DMS 273 treated with DMSO at 0.1 percent for 48 hours (cell line): ENCODE measurements at places on chromosomes 3 and 15.
A peak's percentile ranks its signal among the peaks of the same experiment; 100 is the strongest.

GRCh38 chr15:70164910-70165715 is 67.4 kb upstream of the TLE3 start:
- DNase-seq: no peak

DNA sequence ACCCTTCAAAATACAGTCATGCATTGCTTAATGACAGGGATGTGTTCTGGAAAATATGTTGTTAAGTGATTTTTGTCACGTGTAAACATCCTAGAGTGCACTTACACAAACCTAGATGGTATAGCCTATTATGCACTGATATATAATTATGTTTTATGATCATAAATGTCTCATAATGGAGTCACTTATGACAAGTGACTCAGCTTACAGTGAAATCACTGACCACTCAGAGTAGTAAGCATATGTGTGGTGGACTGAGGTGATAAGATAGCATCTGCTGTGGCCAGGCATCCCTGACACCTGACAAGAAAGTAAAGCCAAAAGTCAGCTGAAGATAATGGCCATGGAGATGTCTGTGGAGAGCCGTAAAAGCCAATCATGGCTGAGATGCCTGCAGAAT is 5.4 kb downstream of the ACAD11 start:
- no peak for DNase-seq

DNA sequence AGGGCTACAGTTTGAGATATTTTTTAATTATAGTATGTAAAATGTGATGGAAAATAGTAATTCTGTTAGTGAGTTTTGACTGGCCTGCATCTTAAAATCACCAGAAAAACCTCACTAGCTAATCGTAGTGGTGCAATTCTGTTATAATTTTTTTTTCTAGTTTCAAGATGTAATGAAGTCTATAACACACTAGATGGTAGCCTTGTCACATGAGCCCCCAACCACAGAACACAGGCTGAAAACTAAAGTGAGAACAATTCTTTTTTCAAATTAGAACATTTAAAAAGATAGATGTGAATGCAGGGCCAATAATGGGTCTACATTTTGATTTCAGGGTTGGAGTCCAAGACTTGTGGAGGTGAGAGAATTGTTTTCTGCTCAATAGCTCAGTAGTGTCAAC is 83.3 kb upstream of the KCNH8 start:
- DNase-seq: peak; percentile 2

DNA sequence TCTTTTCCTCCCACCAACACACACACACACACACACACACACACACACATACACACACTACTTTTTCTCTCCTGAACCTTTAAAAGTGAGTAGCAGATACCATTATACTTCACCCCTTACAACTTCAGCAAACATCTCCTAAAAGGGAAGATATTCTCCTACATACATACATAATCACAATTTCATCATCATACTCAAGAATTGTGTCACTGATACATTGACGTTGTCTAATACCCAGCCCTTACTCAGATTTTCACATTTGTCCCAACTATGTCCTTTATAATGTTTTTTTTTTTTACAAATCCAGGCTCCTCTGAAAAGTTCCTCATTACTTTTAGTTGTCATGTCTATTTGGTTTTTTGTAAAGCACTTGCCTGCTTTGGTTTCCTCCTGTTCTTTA is 18.5 kb downstream of the ABHD6 start:
- no peak for DNase-seq

- no peak for DNase-seq
These were observed 107.0 kb downstream of the ALCAM start for GRCh38 chr3:105473521-105474223.

GRCh38 chr3:176926034-176926433 is 271.2 kb downstream of the TBL1XR1 start:
- no peak for DNase-seq

GRCh38 chr15:59160880-59161593 is 45.6 kb upstream of the LDHAL6B start:
- no peak for DNase-seq

GRCh38 chr3:127428344-127428997 is 140.6 kb upstream of the PRR20G start:
- DNase-seq: peak; percentile 54

DNA sequence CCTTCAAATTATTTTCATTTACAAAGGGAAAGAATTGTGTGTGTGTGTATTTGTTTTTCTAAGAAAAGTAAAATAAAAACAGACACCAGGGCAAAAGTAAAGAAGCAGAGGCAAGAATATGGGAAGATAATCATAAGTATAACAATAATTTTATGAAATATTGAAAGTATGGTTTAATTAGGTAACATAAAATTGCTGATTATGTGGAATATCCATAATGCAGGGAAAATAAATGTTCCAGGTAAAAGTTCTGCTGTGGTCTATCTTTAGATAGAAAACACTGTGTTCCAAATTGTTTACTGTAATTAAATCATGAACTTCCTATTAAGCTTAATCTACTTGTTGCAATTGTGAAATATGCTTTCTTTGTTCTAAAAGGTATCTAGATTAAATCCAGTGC is 25.7 kb upstream of the KCNMB2 start:
- DNase-seq: no peak

DNA sequence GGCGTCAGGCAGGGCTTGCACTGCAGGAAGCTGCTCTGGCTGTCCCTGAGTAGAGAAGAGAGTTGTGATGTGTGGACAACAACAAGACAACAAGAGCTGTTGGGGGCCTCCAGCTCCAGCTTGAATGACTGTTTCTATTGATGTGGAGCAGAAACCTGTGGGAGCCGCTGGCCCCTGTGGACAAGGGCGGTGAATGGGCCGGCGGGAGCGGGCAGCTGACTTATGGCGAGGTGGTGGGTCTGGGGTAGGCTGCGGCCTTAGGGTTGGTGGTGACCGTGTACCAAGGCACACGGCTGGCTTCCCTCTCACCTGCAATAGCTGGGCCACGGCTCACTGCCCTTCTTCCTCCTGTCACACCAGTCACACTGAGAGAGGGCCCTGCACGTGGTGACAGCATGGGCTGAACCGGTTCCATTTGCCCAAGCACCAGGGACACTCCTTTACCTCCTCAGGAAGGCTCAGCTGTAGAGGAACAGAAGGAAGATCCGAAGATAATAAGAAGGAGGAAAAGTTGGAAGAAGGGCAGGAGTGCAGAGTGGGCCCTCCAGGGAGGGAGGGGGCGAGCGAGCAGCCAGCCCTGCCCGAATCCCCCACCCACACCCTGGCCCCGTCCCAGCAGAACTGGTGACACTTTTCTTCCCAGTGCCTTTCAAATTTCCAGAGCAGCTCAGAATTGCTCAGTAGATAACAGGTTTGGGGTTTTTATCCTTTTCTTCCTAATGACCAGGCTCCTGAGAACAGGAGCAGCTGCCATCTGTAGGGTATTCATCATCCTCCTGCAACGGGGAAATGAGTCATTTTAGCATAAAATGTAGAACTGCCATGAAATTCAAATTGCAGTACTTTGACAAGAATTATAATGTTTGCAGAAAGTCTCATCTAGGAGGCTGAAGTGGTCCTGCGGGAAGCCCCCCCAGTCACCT is 136.9 kb downstream of the TJP1 start:
- no peak for DNase-seq

- DNase-seq: no peak
These were observed 16.1 kb downstream of the ZNF106 start for GRCh38 chr15:42474827-42475226.

- DNase-seq: no peak
These were observed 57.1 kb downstream of the FEM1B start for GRCh38 chr15:68334661-68335124.

- no peak for DNase-seq
These were observed 106.5 kb upstream of the ACP3 start for GRCh38 chr3:132210476-132211346.

- DNase-seq: no peak
These were observed 987 bp downstream of the PRTG start for GRCh38 chr15:55741833-55742497.

GRCh38 chr15:50066202-50066601 is 52.8 kb downstream of the ATP8B4 start:
- no peak for DNase-seq

- DNase-seq: no peak
These were observed 260.6 kb downstream of the ARRDC4 start for GRCh38 chr15:98221144-98221543.

- no peak for DNase-seq
These were observed 2.7 kb upstream of the PXK start for GRCh38 chr3:58329922-58330413.

DNA sequence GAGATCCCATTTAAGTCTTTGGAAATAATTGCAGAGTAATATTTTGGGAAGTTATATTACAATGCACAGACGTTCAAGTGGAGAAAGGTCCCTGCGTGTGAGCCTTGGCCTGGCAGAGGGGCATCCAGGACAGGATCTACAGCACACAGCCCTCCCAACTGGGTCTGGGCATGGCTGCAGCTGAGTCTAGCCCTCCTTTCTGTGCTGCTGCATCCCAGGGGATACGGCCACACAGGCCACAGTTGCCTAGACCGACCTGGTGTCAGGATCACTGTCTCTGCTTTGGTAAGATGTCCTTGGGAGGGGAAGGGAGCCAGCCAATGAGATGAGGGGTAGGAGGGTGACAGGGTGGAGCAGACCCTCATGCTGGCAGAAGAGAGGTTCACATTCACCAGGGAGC is 46.1 kb downstream of the APBA2 start:
- DNase-seq: no peak

GRCh38 chr3:81758275-81758674 is 3.2 kb downstream of the GBE1 start:
- DNase-seq: no peak

DNA sequence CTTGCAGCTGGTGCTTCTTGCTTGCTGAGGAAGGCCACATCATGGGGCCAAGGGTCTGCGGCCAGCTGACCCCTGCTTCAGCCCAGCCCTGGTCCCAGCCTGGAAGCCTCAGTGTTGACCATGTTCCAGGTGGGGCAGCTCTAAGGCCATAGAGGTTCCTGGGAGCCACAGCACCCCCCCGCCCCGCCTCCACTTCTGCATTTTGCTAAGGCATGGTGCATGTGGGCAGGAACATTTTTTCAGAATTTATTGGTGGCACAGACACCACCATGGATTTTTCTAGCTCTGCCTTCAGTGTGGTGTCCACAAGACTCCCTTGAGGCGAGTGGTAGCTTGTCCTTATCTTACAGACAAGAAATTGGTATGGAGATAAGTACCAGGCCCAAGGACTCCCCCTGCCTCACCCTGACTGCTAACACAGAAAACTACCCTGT is 1.9 kb upstream of the CHST14 start:
- DNase-seq: no peak

DNA sequence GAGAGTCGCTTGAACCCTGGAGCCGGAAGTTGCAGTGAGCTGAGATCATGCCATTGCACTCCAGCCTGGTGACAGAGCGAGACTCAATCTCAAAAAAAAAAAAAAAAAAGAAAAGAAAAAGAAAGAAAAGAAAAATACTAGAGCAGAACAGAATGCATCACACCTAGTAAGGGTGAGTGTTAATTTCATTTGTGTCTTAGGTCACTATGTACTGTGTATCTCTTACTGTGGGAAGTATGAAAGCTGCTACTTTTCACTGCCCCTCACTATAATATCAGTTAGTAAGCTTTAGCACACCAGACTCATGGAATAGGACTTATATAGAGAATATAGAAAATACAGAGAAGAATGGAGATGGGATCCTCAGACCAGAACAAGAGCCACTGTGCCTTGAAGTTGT is 45.9 kb upstream of the RASA2 start:
- no peak for DNase-seq

DNA sequence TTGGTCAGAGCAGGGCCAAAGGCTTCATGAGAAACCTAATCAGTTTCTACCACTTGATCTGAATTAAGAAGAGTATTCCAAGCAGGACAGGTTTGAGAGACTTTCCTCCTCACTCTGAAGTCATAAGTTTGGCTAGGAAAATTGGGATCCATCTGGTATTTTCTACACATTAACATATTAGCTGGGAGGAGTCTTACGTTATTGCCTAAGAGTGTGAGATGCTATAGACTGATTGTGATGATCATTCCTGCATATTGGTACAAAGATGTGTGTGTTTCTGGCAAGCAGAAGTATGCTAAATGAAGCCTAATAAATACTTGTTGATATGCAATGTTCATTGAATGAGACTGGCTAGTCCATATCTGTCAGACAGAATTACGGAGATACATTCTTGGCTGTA is 73.5 kb upstream of the RASGRP1 start:
- no peak for DNase-seq

DNA sequence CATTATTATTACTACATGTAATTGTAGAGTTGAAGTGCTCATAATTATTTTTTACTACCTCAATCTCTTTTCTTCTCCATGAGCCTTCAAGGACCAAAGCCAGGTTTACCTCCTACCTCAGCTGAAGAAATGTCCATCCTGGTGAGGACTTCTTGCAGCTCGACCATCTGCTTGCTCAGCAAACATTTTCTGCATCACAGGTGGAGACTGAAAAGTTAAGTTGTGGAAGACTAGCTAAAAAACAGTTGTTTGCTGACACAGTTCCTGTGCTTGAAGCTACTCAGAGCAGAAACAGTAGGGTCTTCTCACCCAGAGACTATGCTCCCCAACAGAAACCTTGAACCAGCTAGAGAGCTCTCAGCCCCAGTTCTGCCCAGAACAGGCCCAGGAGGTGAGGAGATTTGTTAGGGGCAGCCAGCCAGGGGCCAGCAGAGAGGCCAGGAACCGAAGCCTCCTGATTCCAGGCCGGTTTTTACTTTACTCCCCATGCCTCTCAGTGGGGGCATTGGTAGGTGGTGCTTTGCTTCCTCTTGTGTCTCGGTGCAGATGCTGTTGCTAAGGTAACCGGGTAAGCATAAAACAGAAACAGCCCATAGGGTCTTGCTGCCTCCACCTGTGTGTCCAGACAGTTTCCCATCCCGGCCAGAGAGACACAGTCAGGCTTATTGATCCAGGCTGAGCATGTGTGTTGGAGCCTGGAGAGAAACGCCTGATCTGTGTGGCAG is 54.9 kb downstream of the CCNL1 start:
- DNase-seq: no peak

GRCh38 chr3:52670621-52671521 is 14.8 kb downstream of the PBRM1 start:
- no peak for DNase-seq

DNA sequence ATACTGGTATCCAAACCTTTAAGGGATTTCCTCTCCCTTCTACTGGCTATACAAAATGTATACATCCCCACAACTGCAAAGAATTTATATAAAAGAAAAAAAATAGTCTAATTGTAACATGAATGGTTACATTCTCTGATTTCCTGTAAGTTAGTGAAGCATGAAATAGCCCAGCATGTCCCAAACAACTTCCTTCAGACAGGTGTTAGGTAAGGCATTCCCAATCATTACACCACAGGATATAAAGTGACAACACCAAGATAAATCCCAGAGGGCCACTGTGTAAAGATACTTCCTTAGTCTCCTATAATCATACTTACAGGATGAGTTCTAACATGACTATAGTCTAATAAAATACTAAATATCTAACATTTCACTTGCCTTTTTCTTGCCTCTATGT is 7.6 kb downstream of the CMTM6 start:
- no peak for DNase-seq

DNA sequence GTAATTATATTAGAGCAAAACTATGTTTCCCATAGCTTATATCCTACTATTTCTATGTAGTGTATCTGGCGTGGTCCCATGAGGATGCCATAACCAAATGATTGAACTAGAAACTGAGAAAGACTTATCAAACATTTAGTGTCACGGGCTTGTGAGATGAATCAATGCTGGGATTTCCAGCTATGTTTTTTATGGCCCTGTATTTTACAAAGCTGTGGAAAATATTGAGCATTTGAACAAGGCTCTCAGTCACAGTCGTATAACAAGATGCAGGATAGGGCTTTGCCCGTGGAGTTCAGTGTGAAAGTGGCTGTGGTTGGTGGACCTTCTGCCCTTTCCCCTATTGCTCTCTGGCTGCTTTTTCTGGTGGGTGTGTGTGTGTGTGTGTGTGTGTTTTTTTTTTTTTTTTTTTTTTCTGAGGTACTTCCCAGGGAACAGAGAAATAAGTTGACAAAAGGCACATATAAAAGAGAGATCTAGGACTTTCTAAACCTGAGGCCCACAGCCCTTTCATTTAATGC is 60.7 kb downstream of the CACNA1D start:
- no peak for DNase-seq
